GM23248 (cell line): ENCODE measurements at places on chromosomes 4 and X.

DNA sequence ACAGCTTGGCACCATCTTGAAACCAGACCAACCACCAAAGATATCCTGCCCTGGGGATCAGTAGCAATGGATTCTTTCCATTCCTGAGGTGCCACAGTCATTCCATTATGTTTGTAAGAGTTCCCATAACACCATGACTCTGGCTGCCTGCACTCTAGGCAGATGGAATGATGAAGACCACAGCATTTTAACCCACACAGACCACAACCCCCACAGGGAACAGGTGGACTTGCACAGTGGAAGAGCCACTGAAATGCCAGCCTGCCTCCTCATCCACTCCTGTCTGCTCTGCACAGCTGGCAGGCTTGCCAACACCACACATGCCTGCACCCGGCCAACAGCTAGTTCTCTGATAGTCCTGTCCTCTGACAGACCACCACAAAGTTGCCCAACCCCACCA lies 2362.2 kb upstream of the AGA start:
- no peak overlapping the region for H3K27ac ChIP-seq
- no peak overlapping the region for H3K4me3 ChIP-seq
- no peaks in the 10 kb centered on the region for H3K27me3 ChIP-seq
- H3K4me1 ChIP-seq = no peaks in the 10 kb centered on the region
- H3K36me3 ChIP-seq = no peaks in the 10 kb centered on the region
- DNase-seq = no peak

GRCh38 chrX:78199851-78200250 lies 60.4 kb upstream of the TAF9B start:
- no peak overlapping the region for H3K27ac ChIP-seq
- no peaks in the 10 kb centered on the region for H3K4me1 ChIP-seq
- no peaks in the 10 kb centered on the region for H3K27me3 ChIP-seq

GRCh38 chr4:121658125-121658524 lies 38.7 kb downstream of the ANXA5 start:
- no peaks in the 10 kb centered on the region for H3K4me1 ChIP-seq
- no peak overlapping the region for H3K4me3 ChIP-seq
- H3K27ac ChIP-seq = no peak overlapping the region
- no peaks in the 10 kb centered on the region; the same call in 1 of the 2 replicates for H3K36me3 ChIP-seq

DNA sequence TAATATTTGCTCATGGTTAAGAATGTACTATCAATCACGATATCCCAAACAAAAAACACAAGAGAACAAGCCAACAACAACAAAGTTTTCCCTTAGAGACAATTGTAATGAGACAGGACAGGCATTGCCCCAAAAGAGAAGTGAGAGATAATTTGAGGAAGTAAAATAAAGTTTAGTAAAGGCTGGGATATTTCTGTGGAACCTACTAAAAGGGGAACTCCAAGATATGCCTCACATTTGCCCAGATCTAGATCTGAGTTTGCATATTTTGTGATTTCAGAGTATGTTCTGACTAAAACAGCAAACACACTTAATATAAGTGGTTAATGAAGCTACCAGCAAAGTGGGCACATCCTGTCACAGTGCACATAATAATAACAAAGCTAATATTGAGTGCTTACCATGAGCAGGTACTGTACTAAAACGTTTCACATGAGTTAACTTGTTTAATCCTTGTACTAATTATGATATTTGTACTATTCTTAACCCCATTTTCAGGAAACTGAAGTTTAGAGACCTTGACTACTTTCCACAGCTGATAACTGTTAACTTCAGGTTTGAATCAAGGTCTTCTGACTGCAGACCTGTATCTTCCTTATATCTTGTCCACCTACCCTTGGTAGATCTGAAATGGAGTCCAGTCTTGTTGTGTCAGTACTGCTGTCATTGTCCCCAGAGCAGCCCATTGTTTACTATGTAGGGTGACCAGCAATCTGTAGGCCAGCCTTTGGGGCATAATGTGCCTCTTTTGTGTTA lies 26.0 kb upstream of the BMP2K start:
- no peak overlapping the region for H3K27ac ChIP-seq
- H3K36me3 ChIP-seq = no peaks in the 10 kb centered on the region
- DNase-seq = no peak
- no peak overlapping the region for H3K4me3 ChIP-seq

DNA sequence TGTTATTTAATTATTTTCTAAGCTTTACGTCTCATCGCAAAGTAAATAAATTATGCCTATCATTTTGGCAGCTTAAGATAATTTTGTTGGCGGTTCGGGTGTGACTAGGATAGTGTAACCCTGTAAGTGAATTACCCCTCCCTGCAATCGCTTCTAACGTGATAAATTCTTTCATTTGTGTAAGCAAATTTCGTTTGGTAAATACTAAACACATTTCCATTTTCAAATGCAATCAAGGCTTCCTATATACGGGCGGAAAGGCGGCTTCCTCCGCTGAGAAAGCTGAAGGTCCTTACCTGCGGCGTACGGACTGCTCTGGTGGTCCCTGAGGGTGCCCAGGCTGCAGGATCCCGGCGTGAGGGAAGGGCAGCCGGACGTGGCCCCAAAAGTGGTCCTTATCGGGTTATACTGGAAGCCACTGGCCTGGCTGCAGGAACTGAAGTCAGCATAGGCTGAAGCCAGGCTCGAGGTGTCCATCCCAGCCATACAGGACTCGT lies 403 bp downstream of the PHOX2B start:
- no peak overlapping the region for H3K27ac ChIP-seq
- DNase-seq = no peak
- H3K27me3 ChIP-seq = peaks cover 97% of the 10 kb centered on the region
- H3K36me3 ChIP-seq = no peaks in the 10 kb centered on the region
- no peaks in the 10 kb centered on the region for H3K4me1 ChIP-seq
- H3K4me3 ChIP-seq = no peak overlapping the region

DNA sequence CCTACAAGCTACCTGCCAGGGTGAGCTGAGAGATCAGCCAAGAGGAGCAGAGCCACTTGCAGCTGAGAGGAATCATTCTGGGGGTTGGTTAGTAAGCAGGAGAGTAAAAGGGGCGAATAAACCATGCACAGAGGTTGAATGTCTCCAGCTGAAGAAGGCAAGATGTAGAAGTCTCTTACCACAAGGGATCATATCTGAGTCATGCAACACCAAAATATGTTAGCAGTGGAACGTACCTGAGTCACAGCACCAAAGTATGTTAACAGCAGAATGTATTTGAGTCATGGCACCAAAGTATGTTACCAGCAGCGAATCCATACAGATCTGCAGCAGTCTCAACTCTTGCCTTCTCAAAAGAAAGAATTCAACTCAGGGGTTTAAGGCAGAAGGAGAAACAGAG lies 29.9 kb downstream of the C4orf51 start:
- no peaks in the 10 kb centered on the region for H3K27me3 ChIP-seq
- H3K27ac ChIP-seq = peak overlapping the region; percentile 34
- peak; percentile 95 for DNase-seq
- no peaks in the 10 kb centered on the region for H3K36me3 ChIP-seq
- peaks cover 19% of the 10 kb centered on the region for H3K4me1 ChIP-seq
- no peak overlapping the region for H3K4me3 ChIP-seq

GRCh38 chr4:159451006-159451405 lies 348.1 kb downstream of the RAPGEF2 start:
- no peak overlapping the region for H3K4me3 ChIP-seq
- no peaks in the 10 kb centered on the region for H3K36me3 ChIP-seq
- no peaks in the 10 kb centered on the region for H3K27me3 ChIP-seq
- H3K4me1 ChIP-seq = peaks cover 6% of the 10 kb centered on the region; the same call in 1 of the 2 replicates
- no peak overlapping the region for H3K27ac ChIP-seq

DNA sequence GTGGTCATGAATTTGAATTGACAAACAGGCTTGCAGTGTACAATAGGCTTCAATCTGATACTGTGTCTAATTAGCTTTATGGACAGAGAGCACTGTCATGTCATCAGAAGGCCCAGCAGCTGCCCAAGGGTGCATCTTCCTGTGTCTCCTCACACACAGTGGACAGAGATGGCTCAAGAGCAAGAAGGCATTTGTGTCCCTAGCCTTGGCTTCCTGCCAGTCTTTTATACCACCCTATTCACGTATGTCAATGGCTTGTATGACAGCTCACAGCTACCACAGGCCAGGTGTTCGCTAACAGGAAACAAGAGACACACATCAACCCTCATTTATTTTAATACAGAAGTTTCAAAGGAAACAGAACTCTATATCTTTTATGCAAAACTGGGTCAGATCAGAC lies 874.0 kb upstream of the AGA start:
- no peak overlapping the region for H3K4me3 ChIP-seq
- H3K4me1 ChIP-seq = no peaks in the 10 kb centered on the region
- DNase-seq = no peak

- DNase-seq = no peak
- H3K4me1 ChIP-seq = no peaks in the 10 kb centered on the region
- no peak overlapping the region for H3K4me3 ChIP-seq
- no peaks in the 10 kb centered on the region for H3K36me3 ChIP-seq
- H3K27ac ChIP-seq = no peak overlapping the region
- H3K27me3 ChIP-seq = no peaks in the 10 kb centered on the region
Observed at GRCh38 chrX:22662776-22663175, 337.0 kb upstream of the DDX53 start.

DNA sequence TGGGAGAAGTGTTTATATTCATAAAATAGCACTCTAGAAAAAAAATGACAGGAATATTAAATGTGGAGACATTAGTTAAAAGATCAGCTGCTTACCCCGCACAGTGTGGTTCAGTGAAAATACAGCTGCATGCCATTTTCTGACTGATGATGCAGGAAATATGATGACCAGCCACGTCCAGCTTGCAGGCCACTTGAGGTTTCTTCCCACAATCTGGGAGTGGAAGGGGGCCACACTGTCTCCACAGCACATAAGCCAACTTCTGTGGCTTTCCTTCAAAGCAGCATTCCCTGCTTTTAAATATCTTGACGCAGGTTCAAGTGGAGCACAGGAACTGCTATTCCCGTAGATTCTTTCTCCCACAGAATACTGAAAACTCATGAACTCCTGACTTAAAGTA lies 173.4 kb upstream of the GALNT7 start:
- no peaks in the 10 kb centered on the region for H3K36me3 ChIP-seq
- no peaks in the 10 kb centered on the region for H3K27me3 ChIP-seq
- no peak for DNase-seq
- peaks cover 16% of the 10 kb centered on the region for H3K4me1 ChIP-seq

- DNase-seq = no peak
- H3K27ac ChIP-seq = no peak overlapping the region
- no peaks in the 10 kb centered on the region for H3K27me3 ChIP-seq
- H3K4me1 ChIP-seq = no peaks in the 10 kb centered on the region
- no peaks in the 10 kb centered on the region for H3K36me3 ChIP-seq
Observed at GRCh38 chrX:86348669-86349068, 200.4 kb downstream of the DACH2 start.

DNA sequence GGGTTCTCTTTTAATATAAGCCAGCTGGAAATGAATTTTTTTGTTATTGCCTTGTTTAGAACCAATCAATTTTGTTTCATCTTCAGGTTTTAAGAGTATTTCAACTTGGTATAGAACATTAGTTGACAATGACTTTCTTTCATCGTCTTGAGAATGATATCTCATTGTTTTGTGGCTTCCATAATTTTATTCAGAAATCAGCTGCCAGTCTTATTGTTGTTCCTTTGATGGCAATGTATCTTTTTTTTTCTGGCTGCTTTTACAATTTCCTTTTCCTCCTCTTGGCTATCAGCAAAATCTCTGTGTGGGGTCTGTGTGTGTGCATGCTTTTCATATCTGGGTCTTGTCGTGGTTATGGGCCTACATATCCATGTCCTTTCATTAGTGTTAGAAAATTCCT lies 1536.4 kb upstream of the TENM3 start:
- no peak overlapping the region for H3K4me3 ChIP-seq
- H3K36me3 ChIP-seq = no peaks in the 10 kb centered on the region
- no peaks in the 10 kb centered on the region for H3K27me3 ChIP-seq
- no peak overlapping the region for H3K27ac ChIP-seq

GRCh38 chr4:16692524-16692923 lies 205.9 kb downstream of the LDB2 start:
- peaks cover 25% of the 10 kb centered on the region for H3K4me1 ChIP-seq
- H3K27ac ChIP-seq = peak overlapping the region; percentile 86

DNA sequence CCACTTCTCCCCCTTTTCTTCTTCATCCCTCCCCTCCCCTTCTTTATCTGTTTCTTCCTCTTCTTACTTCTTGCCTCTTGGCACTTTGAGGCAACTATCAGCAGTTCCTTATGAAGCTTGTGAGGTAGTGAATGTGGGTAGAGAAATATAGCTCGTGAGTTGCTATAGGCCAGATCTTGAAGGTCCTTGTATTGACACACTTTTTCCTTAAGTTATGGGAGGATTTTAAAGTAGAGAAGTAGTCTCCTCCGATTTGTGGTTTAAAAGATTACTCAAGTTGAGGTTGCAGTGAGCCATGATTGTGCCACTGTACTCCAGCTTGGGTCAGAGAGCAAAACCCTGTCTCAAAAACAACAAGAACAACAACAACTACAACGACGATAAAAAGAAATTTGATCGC lies 3.4 kb upstream of the RRAGB start:
- H3K27ac ChIP-seq = no peak overlapping the region
- H3K27me3 ChIP-seq = no peaks in the 10 kb centered on the region
- peaks cover 8% of the 10 kb centered on the region; the same call in 1 of the 2 replicates for H3K4me1 ChIP-seq
- no peak overlapping the region for H3K4me3 ChIP-seq
- H3K36me3 ChIP-seq = no peaks in the 10 kb centered on the region

DNA sequence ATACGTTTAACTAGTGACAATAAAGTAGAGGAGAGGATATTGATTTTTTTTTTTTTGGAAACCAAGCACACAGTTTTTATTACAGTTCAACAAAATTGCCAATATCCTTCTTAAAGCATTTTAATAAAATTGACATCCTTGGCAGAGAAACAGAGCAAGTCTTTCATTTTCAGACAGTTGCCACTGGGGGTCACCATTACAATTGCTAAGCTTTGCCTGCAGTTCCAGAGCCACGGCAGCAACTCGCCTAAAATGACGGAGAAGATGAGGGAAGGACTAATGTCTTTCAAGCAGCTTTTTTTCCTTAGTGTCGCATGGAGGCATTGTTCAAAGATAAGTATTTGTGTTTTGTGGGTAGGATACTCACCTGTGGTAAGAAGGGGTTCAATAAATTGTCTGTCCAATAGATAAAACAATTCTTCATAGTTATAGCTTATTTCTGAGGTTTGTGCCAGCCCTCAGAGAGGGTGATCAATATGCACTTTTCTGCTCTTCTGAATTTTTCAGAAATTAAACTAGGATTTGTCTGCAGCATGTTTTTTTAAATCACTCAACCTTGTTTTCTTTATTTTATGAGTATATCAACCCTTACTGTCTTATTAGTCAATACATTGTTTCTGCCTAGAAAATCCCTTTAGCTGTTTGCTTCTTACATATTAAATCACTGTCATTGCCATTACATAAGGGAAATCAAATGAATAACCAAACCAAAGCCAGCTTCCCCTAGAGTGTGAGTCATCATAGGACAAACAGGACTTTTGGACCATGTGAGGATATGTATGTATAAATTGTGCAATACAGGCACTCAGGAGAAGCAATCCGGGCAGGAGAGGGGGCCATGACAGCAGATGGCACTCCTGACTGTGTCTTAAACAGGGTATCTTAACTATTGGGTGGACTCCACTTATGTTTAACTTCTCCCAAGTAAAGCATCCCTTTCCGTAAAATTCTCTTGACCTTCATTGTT lies 508.1 kb upstream of the ARX start:
- no peaks in the 10 kb centered on the region for H3K27me3 ChIP-seq
- H3K4me1 ChIP-seq = no peaks in the 10 kb centered on the region
- H3K4me3 ChIP-seq = no peak overlapping the region
- H3K27ac ChIP-seq = no peak overlapping the region
- no peaks in the 10 kb centered on the region for H3K36me3 ChIP-seq
- peak; percentile 5 for DNase-seq
